Caki2 (cell line): ENCODE measurements at places on chromosomes 6 and 20. TPM values are rescaled to one million over a fixed set of nuclear protein-coding genes. Genes with fewer than 3 reads are reported as not detected.

DNA sequence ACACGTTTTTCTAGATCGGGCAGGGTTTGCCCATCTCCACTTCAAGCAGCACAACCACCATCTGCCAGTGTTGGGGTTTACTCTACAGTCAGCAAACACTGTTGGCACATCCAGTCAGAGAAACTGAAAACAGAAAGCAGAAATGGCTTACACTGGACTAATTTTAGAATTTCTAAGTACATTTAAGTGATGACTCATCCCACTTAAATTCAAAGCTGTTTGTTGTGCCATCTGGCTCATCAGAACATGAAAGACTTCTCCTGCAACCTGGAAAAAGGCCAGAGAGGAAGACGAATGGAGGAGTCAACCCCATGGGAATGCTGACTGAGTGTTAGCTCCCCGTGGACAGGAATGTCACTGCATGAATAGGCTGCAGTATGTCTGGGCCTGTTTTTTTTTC is 21.8 kb downstream of the FAM209B start:
- DNase-seq = peak; percentile 86

GRCh38 chr6:158032354-158032733 is 50.7 kb downstream of the SYNJ2 start:
- no peak for DNase-seq

DNA sequence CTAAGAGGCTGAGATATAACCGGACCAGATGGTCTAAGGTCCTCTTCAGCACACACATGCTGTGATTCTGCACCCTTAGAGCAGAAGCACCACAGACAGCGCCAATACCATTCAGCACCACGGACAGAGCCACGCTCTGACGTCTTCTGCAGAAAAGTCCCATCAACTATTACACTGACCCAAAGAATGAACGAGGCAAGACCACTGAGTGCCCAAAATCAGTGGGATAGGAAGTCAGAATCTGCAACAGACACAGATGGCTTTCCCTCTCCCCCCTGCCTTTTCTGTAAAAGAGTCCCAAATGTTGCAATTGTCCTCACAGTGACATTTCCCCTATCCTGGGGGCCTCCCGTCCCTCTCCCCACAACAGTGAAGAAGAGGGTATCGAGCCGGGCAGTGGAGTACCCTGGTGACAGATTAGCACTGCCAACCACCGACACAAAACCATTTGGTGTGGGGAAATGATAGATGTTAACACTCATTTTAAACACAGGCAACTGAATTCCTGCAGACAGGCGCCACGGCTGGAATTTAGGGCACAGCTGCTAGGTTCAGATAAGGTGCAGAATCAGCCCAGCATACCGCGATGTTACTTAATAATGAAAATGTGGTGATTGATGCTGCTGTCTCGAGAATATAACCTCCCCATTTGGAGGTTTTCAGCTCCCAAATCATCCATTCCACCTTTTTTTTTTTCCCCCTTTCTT is 66.6 kb upstream of the CTNNBL1 start:
- peak; percentile 58 for DNase-seq

- DNase-seq = no peak
Measured at GRCh38 chr20:47521059-47521808, 19.5 kb downstream of the NCOA3 start.

DNA sequence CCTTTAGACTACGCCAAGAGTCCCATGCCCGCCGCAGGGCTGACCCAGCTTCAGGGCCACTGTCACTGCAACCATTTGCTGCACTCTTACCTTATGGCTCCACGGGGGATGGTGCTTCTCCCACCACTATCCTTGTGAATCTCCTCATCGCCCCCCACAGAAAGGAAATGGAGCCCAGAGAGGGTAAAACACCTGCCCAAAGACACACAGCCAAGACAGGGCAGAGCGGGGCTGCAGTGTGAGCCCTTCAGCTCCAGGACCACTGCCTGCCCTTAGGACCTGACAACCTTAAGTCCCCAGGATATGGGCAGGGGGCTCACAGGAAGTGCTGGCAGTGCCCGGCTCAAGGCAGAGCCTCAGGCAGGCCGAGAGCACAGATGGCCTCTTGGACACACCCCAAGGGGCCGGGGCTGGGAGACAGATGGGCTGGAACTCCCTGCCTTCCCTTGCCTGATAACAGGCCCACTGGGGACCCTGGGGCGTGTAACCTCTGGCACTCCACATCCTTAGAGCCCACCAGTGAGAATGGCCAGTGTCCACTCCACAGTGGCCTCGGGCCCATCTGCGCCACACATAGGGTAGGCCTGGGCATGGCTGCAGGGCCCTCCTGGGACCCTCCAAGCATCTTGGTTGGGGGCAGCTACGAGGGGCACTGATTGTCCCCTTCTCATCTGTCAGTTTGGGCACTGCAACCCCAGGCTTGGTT is 265.2 kb downstream of the TAF4 start:
- no peak for DNase-seq

DNA sequence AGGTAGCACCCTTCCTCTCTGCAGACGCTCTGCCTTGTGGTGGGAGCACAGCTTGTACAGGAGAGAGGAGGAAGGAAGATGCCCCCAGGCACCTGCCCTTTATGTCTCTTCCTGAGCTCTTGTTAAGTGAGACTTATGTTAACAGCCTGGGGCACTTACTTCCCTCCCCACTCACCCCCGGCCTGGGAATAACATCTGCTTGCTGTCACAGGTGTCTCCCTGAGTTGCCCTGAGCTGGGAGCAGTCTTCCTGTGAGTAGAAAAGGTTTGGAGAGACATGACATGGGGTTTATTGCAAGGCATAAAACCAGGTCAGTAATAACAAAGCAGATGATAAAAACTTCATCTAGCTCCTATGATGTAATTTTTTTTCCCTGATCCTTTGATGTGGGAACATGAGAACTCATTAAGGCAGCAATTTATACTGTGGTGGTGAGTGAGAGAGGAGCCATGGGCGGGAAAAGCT is 1.9 kb downstream of the SSTR4 start:
- no peak for DNase-seq

DNA sequence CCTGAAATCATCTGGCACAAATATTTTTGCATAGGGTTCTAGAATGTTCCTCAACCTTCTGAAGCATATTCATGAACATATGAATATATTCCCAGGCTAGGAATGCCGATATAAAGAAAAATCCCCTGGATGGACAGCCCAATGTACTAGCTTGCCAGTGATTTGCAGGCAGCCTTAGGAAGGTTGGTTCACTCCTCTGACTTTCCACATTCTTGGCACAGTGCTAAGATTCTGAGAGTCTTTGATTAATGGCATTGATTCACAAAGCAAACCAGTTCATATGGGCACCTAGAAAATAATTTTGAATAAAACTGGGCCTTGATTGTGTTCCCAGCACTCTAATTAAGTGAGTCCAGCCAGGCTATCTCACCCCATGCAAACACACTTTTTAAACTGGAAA is 56.9 kb upstream of the ENPP4 start:
- DNase-seq = no peak

DNA sequence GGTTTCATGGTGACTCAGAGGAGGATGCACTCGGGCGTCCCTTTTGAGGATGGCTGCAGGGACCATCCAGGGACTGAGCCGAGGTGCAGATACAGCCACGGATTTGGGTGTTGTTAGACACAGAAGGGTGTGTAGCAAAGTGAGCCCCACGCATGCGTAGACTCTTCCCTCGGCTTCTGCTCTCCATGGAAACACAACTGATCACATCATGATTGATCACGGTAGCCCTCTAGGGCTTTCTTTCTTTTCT is 606 bp upstream of the ULBP1 start:
- peak; percentile 76 for DNase-seq

GRCh38 chr20:10521068-10521831 is 86.1 kb downstream of the SLX4IP start:
- DNase-seq = peak; percentile 77

- no peak for DNase-seq
Measured at GRCh38 chr20:24523661-24524060, 54.2 kb downstream of the SYNDIG1 start.

GRCh38 chr6:131002661-131002980 is 60.4 kb downstream of the EPB41L2 start:
- DNase-seq = no peak

DNA sequence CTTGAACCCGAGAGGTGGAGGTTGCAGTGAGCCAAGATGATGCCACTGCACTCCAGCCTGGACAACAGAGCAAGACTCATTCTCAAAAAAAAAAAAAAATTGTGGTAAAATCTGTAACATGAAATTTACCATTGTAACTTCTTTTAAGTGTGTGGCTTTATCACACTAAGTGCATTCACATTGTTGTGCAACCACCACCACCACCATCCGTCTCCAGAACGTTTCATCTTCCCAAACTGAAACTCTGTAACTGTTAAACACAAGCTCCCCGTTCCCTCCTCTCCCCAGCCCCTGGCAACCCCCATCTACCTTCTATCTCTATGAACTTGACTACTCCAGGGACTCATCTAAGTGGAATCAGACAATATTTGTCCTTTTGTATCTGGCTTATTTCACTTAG is 29.7 kb downstream of the PDRG1 start:
- no peak for DNase-seq

DNA sequence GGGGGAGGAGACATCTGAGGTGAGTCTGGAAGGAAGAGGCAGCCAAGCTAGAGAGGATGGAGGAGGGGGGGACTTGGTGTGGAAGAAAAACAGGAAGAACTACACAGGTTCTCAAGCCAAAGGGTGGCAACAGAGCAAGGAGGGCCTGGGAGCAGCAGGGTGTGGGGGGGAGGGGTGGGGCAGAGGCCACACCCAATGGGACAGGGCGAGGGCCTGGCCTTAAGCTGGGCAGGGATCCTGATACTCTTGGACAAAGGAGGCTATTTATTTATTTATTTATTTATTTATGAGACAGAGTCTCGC is 359.0 kb downstream of the ZFAND3 start:
- no peak for DNase-seq

- DNase-seq = no peak
Measured at GRCh38 chr20:20614391-20614790, 98.1 kb downstream of the RALGAPA2 start.

DNA sequence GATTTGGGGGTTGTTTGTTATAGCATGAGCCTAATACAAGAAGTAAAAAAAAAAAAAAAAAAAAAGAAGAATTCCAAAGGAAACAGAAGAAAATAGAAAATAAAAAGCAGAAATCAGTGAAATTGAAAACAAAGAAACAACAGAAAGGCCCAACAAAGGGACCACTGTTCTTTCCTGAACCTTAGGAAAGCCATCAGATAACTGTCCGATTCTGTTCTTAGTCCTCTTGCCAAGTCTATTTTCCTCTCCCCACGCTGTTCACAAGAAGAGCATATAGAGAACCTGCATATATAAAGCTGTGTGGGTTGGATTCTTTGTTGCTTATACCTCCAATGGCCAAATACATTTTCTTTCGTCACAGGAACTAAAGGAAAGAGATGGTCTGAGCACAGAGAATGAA is 38.0 kb upstream of the IPCEF1 start:
- DNase-seq = no peak

GRCh38 chr6:73523434-73524123 is 2.7 kb upstream of the EEF1A1 start:
- DNase-seq = peak; percentile 81

- DNase-seq = peak; percentile 23
Measured at GRCh38 chr6:80338201-80338836, 231.8 kb downstream of the BCKDHB start.

- DNase-seq = no peak
Measured at GRCh38 chr20:10113746-10114145, 79.0 kb downstream of the ANKEF1 start.

GRCh38 chr6:112036088-112036637 is 17.7 kb upstream of the CCN6 start:
- DNase-seq = no peak

- no peak for DNase-seq
Measured at GRCh38 chr20:56631318-56631989, 2.3 kb downstream of the TFAP2C start.

- DNase-seq = no peak
Measured at GRCh38 chr6:25342802-25343201, 63.6 kb downstream of the CARMIL1 start.

DNA sequence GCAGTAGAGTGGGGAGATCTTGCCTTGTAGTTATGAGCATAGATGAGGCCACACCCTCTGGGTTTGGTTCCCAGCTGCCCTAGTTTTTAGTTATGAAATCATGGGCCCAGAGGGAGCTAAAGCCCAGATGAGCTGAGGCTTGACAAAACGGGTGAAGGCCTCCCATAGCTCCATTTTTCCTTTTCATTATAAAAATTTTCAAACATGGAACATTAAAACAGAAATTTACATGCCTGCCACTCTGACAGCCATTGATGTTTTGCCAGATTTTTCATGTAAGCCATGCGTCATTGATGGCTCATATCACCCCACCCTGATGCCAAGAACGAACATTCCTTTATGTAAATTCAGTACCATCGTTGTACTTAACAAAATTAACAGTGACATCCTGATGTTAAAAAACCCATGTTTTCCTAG is 67.9 kb downstream of the IGF2R start:
- DNase-seq = no peak

- no peak for DNase-seq
Measured at GRCh38 chr20:6953611-6954010, 186.1 kb downstream of the BMP2 start.

GRCh38 chr20:19757487-19758132 is 448 bp upstream of the RIN2 start:
- DNase-seq = peak; percentile 85

DNA sequence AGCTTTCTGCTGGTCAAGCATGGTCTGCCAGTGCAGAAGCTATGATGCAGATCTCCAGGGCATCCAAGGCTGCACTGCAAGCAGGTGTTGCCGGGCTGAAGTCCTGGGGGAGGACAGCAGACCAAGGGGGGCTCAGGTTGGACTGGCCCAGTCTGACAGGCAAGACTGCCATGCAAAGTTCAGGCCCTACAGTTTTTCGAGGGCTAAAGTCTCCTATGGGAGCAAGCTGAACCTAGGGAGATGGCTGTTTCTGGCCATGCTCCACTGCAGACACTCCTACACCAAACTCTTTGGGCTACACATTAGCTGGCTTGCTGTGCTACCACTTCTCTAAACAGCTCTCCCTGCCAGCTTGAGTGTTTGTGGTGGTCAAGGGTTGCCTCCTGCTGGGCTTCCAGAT is 130.0 kb upstream of the SYNCRIP start:
- no peak for DNase-seq

NKAIN2 gene
- 1.1 and 2.5 TPM in 2 replicates for total RNA-seq

SAMD5 gene
- total RNA-seq = 6.9 and 8.6 TPM in 2 replicates

IL20RA gene
- total RNA-seq = not detected in 2 replicates

ATP6V1G2 gene
- 0.14 and 0.64 TPM in 2 replicates for total RNA-seq

DAAM2 gene
- not detected in 2 replicates for total RNA-seq

KLC4 gene
- total RNA-seq = 49.3 and 61.6 TPM in 2 replicates

TAB2 gene
- 18.4 and 27.2 TPM in 2 replicates for total RNA-seq
